ENCODE measurements at places on chromosomes 1 and 21.

- DNase-seq = no peak
These were observed 100.3 kb downstream of the ARHGEF10L start for GRCh38 chr1:17639703-17640340.

GRCh38 chr1:40764981-40765380, 18.6 kb upstream of the KCNQ4 start:
- no peak for DNase-seq

DNA sequence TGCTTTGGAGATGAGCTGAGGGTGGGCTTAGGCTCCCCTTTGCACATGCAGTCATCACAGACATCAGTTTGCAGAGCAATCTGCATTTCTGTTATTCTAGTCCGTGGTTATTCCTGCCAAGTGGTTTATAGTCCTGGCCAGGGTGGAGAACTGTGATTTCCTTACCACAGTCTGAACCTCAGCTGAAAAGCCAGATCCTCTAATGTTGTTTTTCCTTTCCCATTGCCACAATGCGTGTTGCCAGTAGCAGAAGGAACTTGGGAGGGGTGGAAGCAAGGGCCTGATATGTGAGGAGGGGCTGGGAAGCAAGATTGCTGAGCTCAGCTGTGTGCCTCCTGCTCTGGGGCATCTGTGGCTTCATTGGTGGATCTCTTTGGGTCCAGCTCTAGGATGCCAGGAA, 18.0 kb upstream of the ST3GAL3 start:
- no peak for DNase-seq

- DNase-seq = no peak
These were observed 3.6 kb upstream of the COL11A1 start for GRCh38 chr1:103111926-103112325.

DNA sequence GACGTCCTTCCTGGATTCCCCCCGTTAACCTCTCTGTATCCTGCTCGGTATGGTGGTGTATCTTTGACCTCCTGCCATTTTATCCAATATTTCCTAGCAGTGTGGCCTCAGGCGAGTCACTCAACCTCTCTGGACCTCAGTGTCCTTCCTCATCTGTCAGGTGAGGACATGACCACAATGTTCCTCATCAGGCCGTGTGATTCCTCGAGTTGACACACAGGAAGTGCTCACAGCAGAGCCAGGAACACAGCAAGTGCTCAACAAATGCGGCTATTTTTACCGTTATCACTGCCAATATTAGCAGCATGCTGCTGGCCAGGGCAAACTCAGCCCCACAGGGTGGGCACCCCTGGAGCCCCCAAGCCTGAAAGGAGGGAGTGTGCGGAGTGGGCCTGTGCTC, 450.2 kb downstream of the KIF26B start:
- no peak for DNase-seq

DNA sequence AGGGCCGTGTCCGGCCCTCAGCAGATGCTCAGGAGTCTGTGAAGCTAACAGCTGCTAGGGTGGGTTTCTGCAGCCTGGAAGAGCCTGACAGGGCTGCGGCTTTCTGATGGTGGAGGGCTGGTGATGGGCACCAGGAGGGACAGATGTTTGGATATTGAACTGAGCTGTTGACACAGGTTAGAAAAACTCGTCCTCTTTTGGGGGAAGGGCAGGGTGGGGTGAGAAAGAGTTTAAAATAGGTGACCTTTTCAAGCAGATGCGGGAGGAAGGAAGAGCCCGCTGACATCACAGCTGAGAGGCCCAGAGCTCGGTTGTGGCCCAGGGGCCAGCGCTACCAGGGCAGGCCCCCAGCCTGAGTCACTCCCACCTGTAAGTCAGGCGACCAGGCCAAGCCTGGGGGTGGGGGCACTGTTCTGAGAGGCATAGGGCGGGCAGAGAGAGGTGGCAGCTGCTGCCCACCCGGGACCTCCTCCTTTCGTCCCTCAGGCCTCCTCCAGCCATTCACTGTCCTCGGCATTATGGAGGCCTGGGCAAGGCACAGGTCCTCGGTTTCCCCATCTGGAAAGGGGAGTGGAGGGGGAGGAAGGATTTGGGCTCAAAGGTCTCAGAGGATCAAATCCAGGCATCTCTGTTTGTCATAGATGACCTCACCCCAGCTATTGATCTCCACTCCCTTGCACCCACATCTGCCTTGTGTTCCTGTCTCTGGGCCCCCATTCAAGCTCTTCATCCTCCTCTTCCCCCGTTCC, 32.3 kb upstream of the ID3 start:
- DNase-seq = no peak

GRCh38 chr21:18155508-18156193, 89.0 kb upstream of the CHODL start:
- DNase-seq = peak; percentile 7

DNA sequence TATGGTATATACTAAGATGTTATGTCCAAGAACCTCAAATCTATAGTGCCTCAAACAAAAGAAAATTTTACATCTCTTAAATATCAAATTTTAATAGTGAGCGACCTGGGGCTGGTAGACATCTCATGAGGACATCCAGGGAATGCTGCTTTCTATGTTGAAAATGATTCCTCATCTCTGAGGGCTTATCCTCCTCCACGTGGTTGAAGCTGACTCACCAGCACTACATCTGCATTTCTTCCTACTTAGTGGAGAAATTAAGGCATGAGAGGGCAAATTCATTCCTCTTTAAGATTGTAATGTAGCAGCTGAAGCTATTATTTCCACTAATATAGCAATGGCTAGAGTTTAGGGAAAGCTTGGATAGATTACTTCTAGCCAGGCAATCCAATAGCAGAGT, 529.5 kb downstream of the COL11A1 start:
- DNase-seq = no peak

GRCh38 chr1:232344791-232345399, 285.0 kb downstream of the SIPA1L2 start:
- DNase-seq = peak; percentile 61

DNA sequence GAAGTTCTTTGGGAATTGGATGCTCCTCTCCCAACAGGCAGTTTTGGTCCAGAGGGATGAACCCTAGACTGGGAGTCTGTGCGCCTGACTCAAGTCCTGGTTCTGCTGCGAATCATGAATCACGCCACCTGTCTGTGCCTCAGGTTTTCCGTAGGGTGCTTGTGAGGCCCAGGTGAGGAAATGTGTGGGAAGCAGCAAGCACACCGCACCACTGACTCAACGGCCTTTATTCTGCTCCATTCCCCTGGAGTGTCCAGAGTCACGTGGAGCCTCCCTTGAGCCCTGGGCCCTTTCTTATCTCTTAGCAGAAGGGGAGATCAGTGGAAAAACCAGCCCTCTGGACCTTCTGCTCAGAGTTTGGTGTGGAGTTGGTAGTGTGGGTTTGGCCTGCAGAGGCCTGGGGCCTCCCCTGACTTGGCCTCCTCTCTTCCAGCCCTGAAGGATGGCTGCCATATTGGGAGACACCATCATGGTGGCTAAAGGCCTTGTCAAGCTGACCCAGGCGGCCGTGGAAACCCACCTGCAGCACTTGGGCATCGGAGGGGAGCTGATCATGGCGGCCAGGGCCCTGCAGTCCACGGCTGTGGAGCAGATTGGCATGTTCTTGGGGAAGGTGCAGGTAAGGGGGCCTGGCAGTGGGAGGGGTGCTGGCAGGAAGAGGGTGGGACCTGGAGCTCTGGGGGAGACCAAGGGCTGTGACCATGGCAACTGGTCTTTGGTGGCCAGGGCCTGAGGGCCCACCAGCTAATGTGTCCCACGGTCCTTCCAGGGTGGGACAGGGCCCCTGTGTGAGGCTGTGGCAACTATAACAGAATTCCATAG, 21.1 kb downstream of the COQ8A start:
- DNase-seq = no peak

- DNase-seq = no peak
These were observed 159.5 kb downstream of the ETS2 start for GRCh38 chr21:38965241-38965640.

DNA sequence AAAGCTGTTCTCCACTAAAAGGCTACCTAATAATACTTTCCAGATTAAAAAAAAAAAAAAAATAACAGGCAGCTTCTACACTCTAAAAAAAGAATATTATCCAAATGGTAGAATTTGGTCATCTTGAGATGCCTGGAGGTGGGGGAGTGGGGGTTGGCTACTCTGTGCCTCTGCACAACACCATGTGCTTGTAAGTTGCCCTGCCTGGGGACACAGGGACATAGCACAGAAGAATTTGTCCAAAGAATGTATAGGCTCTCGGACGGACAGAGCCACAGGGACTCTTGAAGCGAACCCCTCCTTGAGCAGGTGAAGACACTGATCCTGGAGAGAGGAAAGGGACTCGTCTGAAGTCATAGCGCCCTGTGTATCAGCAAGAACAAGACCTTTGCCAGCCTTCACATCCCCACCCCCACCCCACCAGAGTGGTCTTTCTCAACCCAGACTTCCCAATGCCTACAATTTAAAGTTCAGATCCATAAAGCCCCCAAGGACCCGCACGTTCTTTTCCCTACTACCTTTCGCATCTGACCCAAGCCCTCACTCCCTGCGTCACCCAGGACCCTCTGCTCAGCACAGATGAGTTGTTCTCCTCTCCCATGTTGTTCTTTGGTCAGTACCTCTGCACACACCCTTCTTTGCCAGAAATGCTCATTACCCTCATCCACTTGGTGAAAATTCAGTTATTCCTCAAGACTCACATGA, 72.6 kb downstream of the LGR6 start:
- no peak for DNase-seq

- peak; percentile 88 for DNase-seq
These were observed 346.2 kb downstream of the BARHL2 start for GRCh38 chr1:90370686-90371447.

- DNase-seq = no peak
These were observed 40.6 kb upstream of the HSD3B1 start for GRCh38 chr1:119466445-119466844.

GRCh38 chr1:111208921-111209320, 8.5 kb upstream of the DENND2D start:
- DNase-seq = no peak

GRCh38 chr1:67627906-67628305, 57.1 kb upstream of the GADD45A start:
- DNase-seq = peak; percentile 26

GRCh38 chr1:32339363-32339978, 3.4 kb upstream of the MARCKSL1 start:
- peak; percentile 66 for DNase-seq

DNA sequence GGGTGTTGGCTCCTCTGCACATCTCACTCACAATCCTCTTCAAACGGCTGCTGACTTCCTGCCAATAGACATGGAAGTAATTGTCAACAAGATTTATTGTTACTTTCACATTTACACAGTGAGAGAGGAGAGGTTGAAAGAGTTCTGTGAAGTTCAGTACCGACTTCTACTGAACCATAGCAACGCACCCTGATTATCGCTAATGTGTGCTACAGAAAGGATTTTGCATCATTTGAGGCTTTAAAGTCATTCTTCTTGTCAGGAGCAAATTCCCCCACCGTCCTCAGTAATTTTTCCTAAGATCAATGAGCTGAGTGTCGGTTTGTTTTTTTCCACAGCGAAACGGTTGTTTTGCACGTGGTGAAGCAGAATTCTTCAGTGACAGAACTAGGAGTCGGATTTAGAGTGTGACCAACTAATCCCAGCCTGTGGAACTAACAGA, 361.0 kb downstream of the ADGRL2 start:
- DNase-seq = peak; percentile 39

DNA sequence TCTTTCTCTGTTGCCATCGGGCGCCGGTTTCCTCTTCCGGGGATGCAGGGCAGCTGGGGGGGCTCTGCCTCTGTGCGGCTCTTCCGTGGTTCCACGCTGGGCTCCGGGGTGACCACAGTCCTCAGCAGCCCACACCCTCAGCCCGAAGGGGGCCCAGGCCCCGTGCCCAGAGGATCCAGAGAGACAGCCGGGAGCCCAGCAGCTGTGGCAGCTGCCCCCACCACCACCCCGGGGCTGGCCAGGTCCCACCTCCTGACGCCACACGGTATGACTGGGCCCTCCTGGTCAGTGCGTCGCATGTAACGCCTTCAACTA, 172.2 kb downstream of the PRDM16 start:
- DNase-seq = no peak

DNA sequence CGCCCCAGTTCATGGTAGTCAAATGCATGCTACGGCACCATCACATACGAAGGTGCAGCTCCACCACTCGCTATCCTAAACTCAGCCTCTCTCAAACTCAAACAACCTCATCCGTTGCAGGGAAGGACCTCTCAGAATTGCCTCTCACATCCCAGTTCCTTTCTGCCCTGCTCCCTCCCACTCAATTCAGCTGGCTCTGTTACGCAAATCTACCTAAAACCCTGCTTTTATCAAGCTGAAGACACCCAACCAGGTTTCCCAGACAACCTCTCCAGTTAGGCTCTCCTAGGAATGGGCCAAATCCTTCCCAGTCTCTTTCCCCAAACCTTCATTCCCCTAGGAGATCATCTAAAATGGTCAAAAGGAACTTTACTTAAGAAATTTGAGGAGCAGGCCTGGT, 62.9 kb downstream of the CLSTN1 start:
- no peak for DNase-seq

DNA sequence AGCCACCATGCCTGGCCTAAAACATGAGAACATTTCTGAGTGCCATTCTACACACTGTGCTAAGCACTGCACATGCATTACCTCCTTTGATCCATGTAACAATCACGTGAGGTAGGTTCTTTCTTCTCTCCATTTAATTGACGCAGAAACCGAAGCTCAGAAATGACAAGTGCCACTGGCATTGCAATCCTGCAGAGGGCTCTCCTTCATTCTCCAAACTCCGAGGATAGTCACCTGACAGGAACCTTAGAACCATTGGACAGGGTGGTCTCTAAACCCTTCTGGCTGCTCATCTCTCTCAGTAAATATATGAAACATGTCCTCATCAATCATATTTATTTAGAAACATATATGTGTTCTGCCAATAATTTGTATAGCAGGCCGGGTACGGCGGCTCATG, 167.1 kb upstream of the JUN start:
- no peak for DNase-seq

GRCh38 chr1:229086091-229086490, 184.8 kb upstream of the RAB4A start:
- DNase-seq = no peak

- no peak for DNase-seq
These were observed 177.2 kb downstream of the LMX1A start for GRCh38 chr1:165179306-165179705.

DNA sequence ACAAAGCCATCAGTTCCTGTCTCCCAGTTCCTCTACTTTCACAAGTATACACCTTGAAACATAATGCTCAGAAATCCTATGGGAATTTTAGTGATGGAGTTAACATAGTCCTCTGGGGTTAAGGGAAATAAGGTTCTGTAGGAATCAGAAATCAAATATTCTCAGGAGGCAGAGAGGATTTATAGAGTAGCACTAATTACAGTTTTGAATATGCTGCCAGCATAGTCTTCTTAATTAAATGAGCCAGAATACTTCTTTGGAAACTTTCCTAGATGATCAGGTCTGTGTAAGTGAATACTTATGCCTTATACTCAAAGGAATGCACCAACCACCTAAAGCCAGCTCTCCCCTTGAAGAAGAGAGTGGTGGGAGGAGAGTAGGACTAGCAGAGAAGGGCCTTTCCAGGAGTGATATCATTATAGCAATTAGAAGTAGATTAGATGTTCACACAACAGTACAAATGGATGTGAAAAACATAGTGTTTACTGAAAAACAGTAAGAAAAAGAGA, 31.4 kb upstream of the DIRAS3 start:
- no peak for DNase-seq

Data from M059J (cell line).